ENCODE measurements at places on chromosomes 16 and 17. TPM values are rescaled to one million over a fixed set of nuclear protein-coding genes. Genes with fewer than 3 reads are reported as not detected.

GRCh38 chr17:16873174-16874035 is 98.5 kb downstream of the TNFRSF13B start:
- H3K27me3 ChIP-seq, result no peaks in the 10 kb centered on the region
- H3K4me3 ChIP-seq, result no peak overlapping the region
- H3K4me1 ChIP-seq, result no peaks in the 10 kb centered on the region
- DNase-seq, result peak; percentile 79
- no peaks in the 10 kb centered on the region for H3K36me3 ChIP-seq

PRSS21 gene
- 2.4 TPM for total RNA-seq

DNA sequence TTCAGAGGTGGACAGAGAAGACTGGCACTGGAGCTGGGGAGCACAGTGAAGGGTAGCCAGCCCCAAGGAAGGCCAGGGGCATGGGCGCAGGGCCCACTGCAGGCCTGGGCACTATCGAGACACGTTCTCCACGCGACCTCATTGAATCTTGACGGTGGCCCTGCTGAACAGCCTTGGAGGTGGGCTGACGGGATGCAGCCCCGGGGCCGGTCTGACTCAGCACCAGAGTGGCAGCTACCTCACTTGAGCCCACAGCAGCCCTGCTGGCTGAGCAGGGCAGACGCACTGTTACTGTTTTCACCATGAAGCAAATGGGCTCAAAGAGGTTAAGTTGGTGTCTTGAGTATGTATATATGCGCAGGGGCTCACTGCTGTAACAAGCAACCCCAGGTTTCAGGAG is 78.8 kb upstream of the FOXF1 start:
- H3K27ac ChIP-seq, result no peak overlapping the region
- H3K4me1 ChIP-seq, result no peaks in the 10 kb centered on the region
- H3K36me3 ChIP-seq, result no peaks in the 10 kb centered on the region
- H3K4me3 ChIP-seq, result no peak overlapping the region

KNOP1 gene
- 56.1 TPM for total RNA-seq

DNA sequence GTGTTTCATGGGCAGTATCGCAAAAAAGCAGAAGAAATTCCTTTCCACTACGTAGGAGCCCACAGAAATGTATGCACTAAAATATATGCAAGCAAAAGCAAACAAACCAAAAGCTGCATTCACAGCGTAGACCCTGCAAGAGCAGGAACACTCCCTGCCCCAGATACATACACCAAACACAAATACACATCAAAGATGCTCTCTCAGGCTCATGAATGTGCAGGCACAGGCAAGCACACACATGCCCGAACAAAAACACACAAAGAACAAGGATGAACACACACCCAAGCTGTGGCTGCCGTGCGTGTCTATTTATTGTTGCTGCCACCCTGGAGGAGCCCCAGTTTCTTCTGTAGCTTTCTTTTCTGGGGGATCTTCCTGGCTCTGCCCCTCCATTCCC is 1.7 kb downstream of the NUPR1 start:
- no peak overlapping the region for H3K27ac ChIP-seq
- no peaks in the 10 kb centered on the region for H3K36me3 ChIP-seq
- no peaks in the 10 kb centered on the region for H3K4me1 ChIP-seq
- H3K4me3 ChIP-seq, result no peak overlapping the region

- no peak overlapping the region for H3K27ac ChIP-seq
- H3K4me1 ChIP-seq, result no peaks in the 10 kb centered on the region
- peak overlapping the region; percentile 70 for H3K4me3 ChIP-seq
- peaks cover 53% of the 10 kb centered on the region for H3K27me3 ChIP-seq
- DNase-seq, result no peak
Observed at GRCh38 chr16:25693631-25694030, 1.9 kb downstream of the HS3ST4 start.

PNPO gene
- 12.7 TPM for total RNA-seq

- no peaks in the 10 kb centered on the region for H3K4me1 ChIP-seq
- H3K36me3 ChIP-seq, result no peaks in the 10 kb centered on the region
- no peaks in the 10 kb centered on the region for H3K27me3 ChIP-seq
- no peak overlapping the region for H3K4me3 ChIP-seq
- H3K27ac ChIP-seq, result no peak overlapping the region
Observed at GRCh38 chr16:12551530-12551929, 252.2 kb downstream of the CPPED1 start.

SKAP1 gene
- not detected for total RNA-seq

DNA sequence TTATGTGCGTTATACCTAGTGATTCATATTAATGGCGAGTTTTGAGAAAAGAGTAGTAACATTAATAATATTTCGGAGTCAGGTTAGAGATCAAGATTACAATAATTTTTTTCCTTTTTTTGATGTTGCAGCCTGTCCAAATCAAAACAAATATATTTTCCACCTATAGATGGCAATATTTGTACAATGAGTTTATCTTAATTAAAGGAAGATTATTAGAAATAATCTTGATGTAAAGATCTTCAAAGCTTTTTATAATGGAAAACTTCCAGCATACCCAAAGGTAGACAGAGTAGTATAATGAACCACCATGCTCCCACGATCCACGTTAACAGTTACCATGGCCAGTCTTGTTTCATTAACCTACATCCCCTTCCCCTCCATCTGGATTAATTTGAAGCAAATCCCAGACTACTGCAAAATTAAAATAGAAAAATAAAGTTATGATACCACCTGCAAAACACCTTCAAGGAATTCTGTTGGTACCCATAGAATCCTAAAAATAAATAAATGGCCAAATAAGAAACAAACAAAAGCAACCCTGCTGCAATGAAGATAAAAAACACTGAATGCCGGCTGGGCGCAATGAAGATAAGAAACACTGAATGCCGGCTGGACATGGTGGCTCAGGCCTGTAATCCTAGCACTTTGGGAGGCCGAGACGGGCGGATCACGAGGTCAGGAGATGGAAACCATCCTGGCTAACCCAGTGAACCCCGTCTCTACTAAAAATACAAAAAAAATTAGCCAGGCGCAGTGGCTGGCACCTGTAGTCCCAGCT is 46.5 kb upstream of the GINS3 start:
- peaks cover 20% of the 10 kb centered on the region for H3K4me1 ChIP-seq
- DNase-seq, result no peak
- no peak overlapping the region for H3K27ac ChIP-seq
- H3K36me3 ChIP-seq, result no peaks in the 10 kb centered on the region
